ENCODE measurements at places on chromosomes 2 and 18. TPM values are rescaled to one million over a fixed set of nuclear protein-coding genes. Genes with fewer than 3 reads are reported as not detected.
A peak's percentile ranks its signal among the peaks of the same experiment; 100 is the strongest.

GRCh38 chr2:157523270-157524247 lies 79.7 kb upstream of the CYTIP start:
- H3K4me1 ChIP-seq, result no peaks in the 10 kb centered on the region
- no peak overlapping the region for H3K27ac ChIP-seq
- no peak overlapping the region for H3K4me3 ChIP-seq
- no peak for DNase-seq
- H3K36me3 ChIP-seq, result no peaks in the 10 kb centered on the region

Gene NIF3L1
- total RNA-seq, result 20.3 TPM

- H3K4me1 ChIP-seq, result no peaks in the 10 kb centered on the region
- H3K4me3 ChIP-seq, result no peak overlapping the region
- DNase-seq, result no peak
Observed at GRCh38 chr2:178425255-178425827, 25.6 kb downstream of the PRKRA start.

DNA sequence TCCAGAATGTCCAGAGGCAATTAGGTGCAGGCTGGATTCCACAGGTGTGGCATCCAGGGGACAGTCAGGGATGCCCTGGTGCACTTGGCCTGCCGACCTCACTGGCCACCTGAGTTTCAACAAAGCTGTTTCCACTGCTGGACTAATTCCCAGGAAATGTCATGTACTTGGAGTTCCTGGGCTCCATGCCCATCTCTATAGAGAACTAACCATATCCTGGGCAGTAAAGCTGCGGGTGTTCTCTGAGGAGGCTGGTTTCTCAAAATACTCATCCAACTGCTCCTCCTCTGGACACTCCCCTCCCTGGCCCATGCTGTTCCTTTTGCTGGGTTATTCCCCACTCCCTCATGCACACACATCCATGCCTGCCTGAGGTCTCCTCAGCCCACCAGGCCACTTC lies 161.9 kb upstream of the SKOR2 start:
- peaks cover 15% of the 10 kb centered on the region for H3K27me3 ChIP-seq
- H3K36me3 ChIP-seq, result no peaks in the 10 kb centered on the region
- no peak overlapping the region for H3K27ac ChIP-seq
- DNase-seq, result no peak
- H3K4me1 ChIP-seq, result no peaks in the 10 kb centered on the region

Gene TCF23
- total RNA-seq, result not detected

Gene LYPD6
- total RNA-seq, result 3.9 TPM

Gene CLIP4
- total RNA-seq, result 76.8 TPM

Gene IL18R1
- total RNA-seq, result 7.2 TPM

DNA sequence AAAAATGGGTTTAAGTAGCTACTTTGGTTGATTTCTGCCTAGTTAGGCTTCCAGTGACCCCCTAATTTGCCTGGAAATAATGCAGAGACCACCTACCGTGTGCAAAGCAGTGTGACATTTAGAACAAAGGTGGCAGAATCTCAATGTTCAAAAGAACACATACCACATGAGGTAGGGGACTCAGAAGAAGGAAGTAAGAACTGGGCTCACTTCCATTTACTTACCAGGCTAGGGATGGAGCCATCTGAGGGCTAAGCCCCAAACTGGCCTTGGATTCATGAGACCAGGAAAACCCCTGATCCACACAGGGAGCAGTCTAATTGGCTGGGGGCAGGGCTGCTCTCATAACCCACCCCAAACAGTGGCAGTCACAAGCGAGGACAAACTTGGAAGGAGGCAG lies 190.7 kb downstream of the NCKAP5 start:
- H3K27ac ChIP-seq, result peak overlapping the region; percentile 19
- no peaks in the 10 kb centered on the region for H3K4me1 ChIP-seq
- H3K27me3 ChIP-seq, result no peaks in the 10 kb centered on the region
- H3K36me3 ChIP-seq, result no peaks in the 10 kb centered on the region

GRCh38 chr2:101113441-101114267 lies 37.5 kb downstream of the TBC1D8 start:
- no peaks in the 10 kb centered on the region for H3K27me3 ChIP-seq
- H3K27ac ChIP-seq, result peak overlapping the region; percentile 78
- peaks cover 22% of the 10 kb centered on the region for H3K4me1 ChIP-seq
- H3K4me3 ChIP-seq, result no peak overlapping the region
- H3K36me3 ChIP-seq, result no peaks in the 10 kb centered on the region
- DNase-seq, result peak; percentile 71

DNA sequence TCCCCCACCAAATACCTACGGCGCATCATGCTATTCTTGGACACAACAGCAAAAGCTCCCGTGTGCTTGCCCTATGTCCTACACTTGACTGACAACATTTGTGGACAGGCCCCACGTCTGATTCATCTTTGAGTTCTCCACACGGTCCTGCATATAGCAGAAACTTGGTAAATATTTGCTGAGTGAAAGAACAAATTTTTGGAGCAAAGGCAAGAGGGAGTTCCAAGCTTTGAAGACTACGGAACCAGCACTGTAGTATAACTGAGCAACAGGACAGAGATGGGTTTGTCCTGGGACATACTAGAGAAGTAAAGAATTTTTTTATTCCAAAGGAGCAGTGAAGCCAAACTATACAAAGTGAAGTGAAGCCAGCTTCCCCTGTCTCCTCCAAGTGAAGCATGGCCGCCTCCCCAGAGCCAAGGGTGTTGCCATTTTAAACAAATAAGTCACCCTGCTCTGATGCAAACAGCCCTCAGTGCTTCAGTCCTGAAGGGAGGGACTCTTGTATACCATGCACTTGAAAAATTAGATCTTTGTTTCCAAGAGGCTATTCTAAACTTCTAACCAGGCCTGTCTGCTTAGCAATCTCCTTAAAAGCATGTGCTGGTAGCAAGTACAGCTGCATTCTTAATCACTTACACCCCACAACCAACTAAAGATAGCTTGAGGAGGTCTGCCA lies 35.9 kb downstream of the SPRED2 start:
- no peak overlapping the region for H3K4me3 ChIP-seq
- H3K27me3 ChIP-seq, result no peaks in the 10 kb centered on the region
- DNase-seq, result no peak

Gene CCDC148
- 1.4 TPM for total RNA-seq

GRCh38 chr2:236376566-236377244 lies 112.5 kb upstream of the ASB18 start:
- DNase-seq, result no peak
- no peaks in the 10 kb centered on the region for H3K27me3 ChIP-seq
- no peaks in the 10 kb centered on the region for H3K36me3 ChIP-seq
- H3K27ac ChIP-seq, result no peak overlapping the region

Gene MAP2
- total RNA-seq, result 18.6 TPM

DNA sequence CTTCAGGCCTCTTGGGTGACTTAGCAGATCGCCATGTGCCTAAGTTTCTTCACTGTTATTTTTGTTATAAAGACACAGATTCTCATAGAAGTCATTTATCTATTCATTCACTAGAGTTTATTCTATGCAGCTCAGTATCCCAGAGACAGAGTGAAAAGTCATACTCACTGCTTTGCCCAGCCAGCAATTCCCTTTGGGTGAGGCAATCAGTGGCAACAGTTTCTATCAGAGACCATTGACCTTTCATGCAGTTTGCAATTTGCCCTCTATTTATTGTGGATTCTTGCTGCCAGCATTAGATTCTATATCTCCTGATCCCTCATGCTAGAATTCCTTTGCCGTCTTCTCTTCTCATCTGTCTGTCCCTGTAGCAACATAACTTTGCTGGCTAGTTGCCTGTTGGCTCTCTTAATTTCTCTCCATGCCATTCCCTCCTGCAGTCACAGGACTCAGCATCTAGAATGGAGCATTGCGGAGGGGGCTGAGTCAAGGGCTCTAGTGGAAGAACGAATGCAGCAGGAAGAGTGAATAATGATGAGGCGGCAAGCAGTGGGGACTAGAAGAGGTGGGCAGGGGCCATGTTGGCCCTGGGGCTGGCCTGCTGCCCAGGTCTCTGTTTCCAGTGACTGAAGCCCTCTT lies 12.2 kb downstream of the SLC9A4 start:
- no peak for DNase-seq
- no peak overlapping the region for H3K4me3 ChIP-seq
- no peak overlapping the region for H3K27ac ChIP-seq
- H3K27me3 ChIP-seq, result no peaks in the 10 kb centered on the region
- no peaks in the 10 kb centered on the region for H3K36me3 ChIP-seq
- H3K4me1 ChIP-seq, result no peaks in the 10 kb centered on the region

Gene SOCS6
- 17.9 TPM for total RNA-seq

Gene HOXD13
- not detected for total RNA-seq

DNA sequence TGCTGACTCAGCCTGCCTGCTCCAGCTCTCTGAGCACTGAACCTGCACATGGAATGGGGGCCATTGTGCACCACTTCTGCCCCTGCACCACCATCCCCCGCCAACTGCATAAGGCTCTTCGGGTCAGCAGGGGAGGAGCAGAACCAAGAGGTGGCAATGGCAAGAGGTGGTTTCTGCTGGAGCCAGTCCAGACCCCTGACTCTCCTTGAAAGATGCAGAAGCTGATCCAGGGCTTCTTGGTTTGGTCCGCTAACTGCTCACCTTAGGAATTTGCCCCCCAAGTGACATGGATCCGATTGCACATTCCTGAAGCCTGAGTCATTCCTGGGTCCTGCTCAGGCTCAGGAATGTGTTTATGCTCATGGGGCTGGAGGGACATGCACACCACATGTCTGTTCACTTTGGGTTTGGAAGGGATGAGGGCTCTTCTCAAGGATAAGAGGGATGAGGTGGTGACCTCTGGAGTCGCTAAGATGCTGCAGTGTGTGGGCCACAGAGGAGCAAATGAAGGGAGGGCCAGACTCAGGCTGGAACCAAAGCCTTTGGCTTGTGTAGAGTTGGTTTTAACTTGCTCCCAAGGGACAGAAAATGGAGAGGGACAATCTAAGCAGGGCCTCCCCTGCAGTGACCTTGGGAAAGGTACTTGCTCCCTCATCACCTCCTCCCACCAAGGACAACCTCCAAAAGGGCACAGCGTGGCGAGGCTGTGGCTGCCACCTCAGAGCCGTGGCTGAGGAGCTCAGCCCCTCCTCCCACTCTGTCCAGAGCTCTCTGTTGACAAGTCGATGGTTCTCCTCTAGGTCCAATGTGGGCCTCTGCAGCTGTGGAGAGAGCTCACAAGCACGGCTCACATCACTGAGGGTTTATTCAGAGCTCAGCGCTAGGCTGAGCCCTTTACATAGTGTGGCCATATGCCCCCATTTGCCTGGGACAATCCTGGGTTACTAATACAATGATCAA lies 66.2 kb downstream of the HS1BP3 start:
- H3K4me3 ChIP-seq, result no peak overlapping the region
- no peaks in the 10 kb centered on the region for H3K27me3 ChIP-seq
- peak overlapping the region; percentile 86 for H3K27ac ChIP-seq
- DNase-seq, result peak; percentile 91
- H3K36me3 ChIP-seq, result no peaks in the 10 kb centered on the region

Gene ITGA4
- total RNA-seq, result 11.7 TPM

Gene BCL11A
- total RNA-seq, result 0.64 TPM

Gene TDRD15
- not detected for total RNA-seq

DNA sequence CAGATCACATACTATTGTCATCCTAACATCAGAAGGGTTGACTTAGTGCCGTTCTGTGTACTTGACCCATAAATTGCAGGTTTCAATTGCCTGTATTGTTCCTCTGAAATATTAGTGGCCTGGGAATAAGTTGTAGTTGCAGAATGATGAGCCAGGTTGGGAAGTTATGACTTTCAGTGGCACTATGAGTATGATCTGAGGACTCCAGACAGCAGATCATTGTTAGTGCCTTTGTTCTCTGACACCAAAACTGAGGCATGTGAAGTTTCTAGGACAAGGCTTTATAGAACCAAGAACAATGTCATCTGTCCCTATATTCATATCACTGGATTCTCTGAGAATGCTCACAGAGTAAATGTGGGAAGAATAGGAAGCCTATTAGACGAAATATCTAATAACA lies 403.7 kb downstream of the STK39 start:
- H3K4me1 ChIP-seq, result no peaks in the 10 kb centered on the region
- no peak for DNase-seq
- H3K4me3 ChIP-seq, result no peak overlapping the region
- H3K27me3 ChIP-seq, result no peaks in the 10 kb centered on the region
- H3K36me3 ChIP-seq, result no peaks in the 10 kb centered on the region
- no peak overlapping the region for H3K27ac ChIP-seq

DNA sequence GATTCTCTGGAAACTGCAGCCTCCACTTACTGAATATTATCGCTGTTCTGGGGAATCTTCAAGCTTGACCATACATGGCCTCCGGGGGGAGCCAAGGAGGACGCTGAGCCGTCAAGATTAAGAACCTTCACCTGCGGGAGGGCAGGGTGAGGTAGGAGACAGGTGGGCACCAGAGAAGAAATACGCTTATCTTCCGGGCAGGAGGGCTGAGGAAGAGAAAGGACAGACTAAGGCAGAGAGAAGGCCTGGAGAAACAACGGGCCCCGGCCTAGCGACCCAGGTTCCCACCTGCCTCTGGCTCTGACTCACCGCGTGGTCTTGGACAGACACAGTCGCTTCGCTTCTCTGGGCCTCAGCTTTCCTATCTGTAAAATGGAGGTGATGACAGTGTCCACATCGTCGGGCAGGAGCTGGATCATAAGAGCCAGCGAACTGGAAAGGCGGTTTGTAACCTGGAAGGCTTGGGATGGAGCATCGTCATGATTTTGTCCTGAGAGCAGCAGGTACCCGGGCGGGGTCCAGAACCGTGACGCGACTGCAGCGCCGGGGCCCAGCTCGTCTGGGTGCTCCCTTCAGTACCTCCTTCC lies 659 bp downstream of the ZNF142 start:
- H3K4me1 ChIP-seq, result peaks cover 7% of the 10 kb centered on the region
- H3K36me3 ChIP-seq, result peaks cover 6% of the 10 kb centered on the region
- H3K27ac ChIP-seq, result peak overlapping the region; percentile 80
- no peak for DNase-seq
- H3K27me3 ChIP-seq, result no peaks in the 10 kb centered on the region

DNA sequence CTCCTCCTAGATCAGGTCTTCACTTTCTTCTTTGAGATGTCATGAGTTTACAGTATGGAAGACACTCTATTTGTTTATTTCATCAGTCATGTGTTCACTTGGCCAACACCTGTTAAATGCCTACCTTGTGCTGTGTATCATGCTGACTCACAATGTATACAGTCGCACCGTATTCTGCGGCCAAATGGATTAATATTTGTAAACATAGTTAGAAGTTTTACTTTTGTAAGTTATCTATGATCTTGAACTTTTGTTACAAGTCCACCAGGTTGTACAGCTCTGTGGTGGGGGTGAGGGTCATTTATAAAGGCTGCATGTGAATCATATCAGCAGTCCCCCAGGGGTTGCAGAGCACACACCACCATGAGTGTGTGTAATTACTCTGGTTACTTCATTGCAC lies 408.7 kb upstream of the NRP2 start:
- DNase-seq, result no peak
- no peaks in the 10 kb centered on the region for H3K36me3 ChIP-seq
- no peaks in the 10 kb centered on the region for H3K27me3 ChIP-seq
- no peak overlapping the region for H3K27ac ChIP-seq
- H3K4me1 ChIP-seq, result no peaks in the 10 kb centered on the region

Gene PSTPIP2
- total RNA-seq, result 22.2 TPM

- no peak overlapping the region for H3K27ac ChIP-seq
- no peaks in the 10 kb centered on the region for H3K27me3 ChIP-seq
- no peak overlapping the region for H3K4me3 ChIP-seq
- H3K36me3 ChIP-seq, result no peaks in the 10 kb centered on the region
- no peaks in the 10 kb centered on the region for H3K4me1 ChIP-seq
- DNase-seq, result no peak
Observed at GRCh38 chr2:186772579-186772978, 76.4 kb downstream of the ZSWIM2 start.

Gene IFIH1
- 19.9 TPM for total RNA-seq

Gene MALL
- 19.6 TPM for total RNA-seq

Gene LYPD6B
- 0.32 TPM for total RNA-seq

GRCh38 chr2:30645081-30645744 lies 162.0 kb downstream of the CAPN13 start:
- no peak overlapping the region for H3K27ac ChIP-seq
- DNase-seq, result no peak
- no peaks in the 10 kb centered on the region for H3K27me3 ChIP-seq

Gene CDCA7
- 2.3 TPM for total RNA-seq

Gene ITM2C
- 46.2 TPM for total RNA-seq

Gene OXER1
- 0.80 TPM for total RNA-seq

Gene GBX2
- not detected for total RNA-seq

Gene AKAIN1
- total RNA-seq, result not detected

Measured in breast epithelium (tissue), 4 donors.